ENCODE measurements at places on chromosomes 5 and 9.

- DNase-seq, result no peak
These were observed 415.8 kb downstream of the ACTL7B start for GRCh38 chr9:108439947-108440346.

- DNase-seq, result no peak
These were observed 270.7 kb upstream of the TLE4 start for GRCh38 chr9:79301085-79301484.

DNA sequence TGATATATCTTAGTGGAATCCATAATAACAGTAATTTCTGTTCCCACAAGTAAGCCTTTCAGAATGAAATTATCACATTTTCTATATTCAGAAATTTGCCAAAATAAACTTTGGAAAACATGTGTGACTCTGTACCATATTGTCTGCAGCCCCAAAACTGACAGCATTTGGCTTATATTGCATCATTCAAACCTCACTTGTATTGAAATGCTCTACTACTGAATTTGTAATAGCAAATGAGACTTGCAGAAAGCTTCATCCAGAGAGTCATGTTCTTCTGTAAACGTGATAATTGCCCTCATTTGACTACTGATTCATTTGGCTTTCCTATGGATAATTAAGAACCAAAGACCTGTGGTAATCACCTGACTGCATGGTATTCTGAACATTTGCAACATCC is 1249.5 kb upstream of the CDH18 start:
- no peak for DNase-seq

- DNase-seq, result no peak
These were observed 340.9 kb upstream of the KIF2A start for GRCh38 chr5:61965069-61965468.

DNA sequence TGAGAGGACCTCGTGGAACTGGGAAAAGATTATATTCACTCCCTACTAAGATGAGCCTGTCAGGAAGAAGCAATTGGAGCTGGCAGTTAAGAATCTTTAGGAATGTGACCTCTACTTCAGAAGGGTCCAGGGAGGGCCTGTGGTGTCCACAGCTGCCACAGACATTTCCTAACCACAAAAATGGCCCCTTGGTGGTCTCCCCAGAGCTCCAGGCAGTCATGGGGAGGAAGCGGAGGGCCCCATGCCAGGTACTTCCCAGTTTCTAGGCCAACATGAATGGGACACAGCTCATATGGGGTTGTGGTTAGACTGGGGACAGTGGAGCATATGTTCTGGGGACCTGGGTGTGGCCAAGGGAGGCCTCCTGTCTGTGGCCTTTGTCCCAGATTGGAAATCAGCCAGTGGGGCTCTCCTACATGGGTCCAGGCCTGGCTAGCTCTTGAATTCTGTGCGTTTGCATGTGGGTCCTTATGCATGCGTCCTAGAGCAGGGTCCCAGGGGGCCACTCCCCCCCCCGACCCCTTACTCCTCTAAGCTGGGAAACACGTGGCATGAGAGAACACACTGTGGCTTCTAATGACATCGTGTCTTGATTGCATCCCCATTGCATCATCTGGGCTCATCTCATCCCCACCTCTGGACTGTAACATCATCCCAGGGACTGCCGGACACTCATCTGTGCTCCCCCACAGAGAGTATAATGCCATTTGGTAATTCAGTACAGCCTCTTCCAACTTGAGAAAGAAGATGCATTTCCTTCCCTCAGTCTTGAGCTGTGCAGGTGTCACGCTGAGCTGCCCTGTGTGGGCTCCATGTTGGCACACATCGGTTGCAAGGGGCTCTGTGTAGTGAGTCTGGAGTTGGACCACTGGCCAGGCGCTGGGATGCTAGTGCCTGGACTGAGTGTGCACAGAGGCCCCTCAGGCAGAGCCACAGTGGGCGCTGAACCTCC is 31.3 kb downstream of the IRF1 start:
- no peak for DNase-seq

DNA sequence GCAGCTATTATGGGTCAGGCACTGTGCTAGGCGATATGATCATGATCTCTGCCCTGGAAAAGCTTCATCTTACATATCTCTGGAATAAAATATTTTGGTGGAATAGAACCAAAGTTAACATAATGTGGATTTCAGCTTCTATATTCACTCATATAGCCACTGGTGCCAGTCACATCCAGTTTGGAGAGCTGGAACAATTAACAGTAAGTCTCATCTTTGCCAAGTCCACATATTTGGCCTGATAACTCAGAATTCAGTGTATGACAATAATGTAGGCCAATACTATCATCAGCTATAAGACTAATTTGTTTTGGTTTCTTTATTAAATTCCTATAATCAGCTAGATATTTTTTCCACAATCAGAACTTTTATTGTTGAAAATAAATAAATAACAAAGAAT is 5.9 kb upstream of the FAM13B start:
- no peak for DNase-seq

DNA sequence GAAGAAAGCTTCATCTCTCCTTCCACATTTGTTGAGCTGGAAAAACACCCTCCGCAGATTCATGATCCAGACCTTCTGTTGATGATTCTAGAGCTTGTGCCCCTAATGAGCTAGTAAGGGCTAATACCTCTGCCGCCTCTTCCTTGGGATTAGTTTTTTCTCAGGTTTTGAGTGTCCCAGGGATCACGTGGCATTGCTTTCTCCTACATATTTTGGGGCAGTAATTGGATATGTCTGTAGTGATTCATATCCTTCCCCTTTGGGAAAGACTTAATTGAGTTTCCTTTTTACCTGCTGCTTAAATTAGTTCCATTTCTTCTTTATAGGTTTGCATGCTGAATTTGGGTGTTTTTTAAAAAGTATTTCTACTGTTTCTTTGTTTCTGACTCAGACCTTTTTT is 143.9 kb downstream of the GOLPH3 start:
- DNase-seq, result no peak

DNA sequence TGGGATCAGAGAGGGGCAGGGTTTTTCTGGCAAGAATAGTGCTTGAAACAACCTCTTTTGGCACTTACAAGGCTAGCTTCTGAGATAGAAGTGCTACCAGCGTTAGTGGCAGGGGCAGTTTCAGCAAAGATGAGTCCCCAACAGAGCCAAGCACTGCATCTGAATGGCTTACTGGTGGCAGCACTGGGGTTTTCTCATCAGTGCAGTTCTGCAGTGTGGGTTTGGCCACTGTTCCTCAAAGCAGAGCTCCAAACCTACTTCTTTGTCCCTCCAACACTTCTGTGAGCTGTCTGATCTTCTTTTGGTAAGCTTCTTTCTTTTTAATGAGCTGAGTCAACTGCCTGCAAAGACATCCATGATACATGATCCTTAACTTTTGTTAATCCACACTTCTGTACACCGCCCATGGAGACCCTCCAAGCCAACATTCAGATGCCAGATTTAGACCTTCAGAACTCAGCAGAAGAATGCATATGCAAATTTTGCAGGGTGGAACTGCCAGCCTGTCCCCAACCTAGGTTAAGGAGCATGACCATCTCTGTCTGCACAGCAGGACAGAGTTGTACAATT is 29.9 kb upstream of the FSTL4 start:
- no peak for DNase-seq

GRCh38 chr5:126695091-126695490 is 81.8 kb upstream of the LMNB1 start:
- no peak for DNase-seq

GRCh38 chr5:29262339-29263123 is 1931.0 kb upstream of the CDH6 start:
- DNase-seq, result no peak

DNA sequence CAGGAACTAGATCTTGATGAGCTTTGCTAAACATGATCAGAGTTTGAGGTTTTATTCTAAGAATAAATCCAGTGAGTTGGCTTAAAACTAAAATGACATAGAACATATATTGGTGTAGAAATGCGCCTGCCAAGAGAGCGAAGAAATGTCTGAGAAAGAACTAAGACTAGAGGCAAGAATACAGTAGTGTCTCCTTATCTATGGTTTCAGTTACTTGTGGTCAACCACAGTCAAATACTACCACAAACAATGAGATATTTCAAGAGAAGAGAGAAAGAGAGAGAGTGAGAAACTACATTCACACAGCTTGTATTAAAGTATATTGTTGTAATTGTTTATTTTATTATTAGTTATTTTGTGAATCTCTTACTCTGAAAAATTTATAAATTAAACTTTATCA is 254.4 kb upstream of the CDH10 start:
- DNase-seq, result no peak

DNA sequence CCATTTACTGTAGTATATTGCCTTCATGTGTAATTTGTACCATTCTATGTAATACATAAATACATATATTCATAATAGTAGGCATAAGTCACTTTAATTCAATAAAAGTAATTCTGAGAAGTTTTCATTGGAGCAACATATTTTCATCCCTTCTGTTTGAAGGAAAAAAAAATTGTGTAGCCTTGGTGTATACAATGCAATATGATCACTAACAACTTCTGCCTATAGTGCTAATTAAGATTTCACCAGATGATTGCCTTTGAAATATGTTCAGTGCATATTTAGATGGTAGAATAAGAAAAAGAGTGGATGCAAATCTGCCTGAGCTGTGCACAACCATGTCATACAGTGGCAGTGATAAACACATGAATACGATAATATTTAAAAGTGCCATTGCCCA is 996.8 kb downstream of the EFNA5 start:
- DNase-seq, result no peak

DNA sequence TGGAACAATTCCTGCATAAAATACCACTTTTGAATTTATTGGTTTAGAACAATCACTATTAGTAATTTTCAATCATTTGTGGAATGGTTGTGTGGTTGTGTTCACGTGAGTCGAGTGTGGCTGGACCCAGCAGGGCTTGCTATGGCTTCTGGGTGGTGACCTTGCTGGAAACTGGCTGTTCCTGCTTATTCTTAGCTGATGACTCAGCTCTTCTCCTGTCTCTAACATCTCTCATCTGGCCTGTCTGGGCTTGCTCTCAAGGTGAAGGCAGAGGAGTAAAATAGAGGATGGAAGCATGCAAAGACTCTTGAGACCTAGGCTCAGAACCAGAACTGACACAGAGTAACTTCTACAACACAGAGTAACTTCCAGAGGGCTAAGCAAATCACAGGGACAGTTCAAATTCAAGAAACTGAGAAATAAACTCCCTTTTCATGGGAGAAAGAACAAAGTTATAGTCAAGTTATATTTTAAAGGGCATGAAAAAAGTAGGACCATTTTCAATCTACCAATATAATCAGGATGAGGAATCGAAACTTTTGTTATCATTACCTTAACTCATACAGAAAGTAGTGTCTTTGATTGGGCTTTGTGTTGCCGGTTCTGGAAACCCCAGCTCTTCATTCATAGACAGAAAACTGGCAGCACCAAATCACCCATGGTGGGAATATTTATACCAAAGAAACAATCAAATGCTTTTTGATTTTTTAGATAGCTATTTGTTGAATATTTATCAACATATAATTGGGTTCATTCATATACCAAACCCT is 665.1 kb downstream of the CDH18 start:
- DNase-seq, result no peak

DNA sequence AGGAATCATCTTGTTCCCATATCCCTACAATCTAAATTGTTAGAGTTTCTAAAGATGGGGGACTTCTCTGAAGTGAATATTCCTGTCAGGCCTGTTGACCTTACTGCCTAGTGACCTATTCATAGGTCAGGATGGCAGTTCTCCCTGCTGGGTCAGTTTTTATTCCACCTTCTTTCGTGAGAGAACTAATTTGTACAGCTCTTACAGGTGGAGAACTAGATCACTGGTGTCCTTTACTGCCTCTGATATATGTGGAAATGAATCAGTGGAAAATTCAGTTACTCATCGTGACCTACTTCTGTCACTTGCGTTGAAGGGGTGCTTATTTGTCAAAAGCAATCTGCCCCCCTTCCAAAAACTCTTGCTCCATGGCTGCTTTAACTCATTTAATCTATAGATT is 164.9 kb downstream of the CD180 start:
- no peak for DNase-seq

DNA sequence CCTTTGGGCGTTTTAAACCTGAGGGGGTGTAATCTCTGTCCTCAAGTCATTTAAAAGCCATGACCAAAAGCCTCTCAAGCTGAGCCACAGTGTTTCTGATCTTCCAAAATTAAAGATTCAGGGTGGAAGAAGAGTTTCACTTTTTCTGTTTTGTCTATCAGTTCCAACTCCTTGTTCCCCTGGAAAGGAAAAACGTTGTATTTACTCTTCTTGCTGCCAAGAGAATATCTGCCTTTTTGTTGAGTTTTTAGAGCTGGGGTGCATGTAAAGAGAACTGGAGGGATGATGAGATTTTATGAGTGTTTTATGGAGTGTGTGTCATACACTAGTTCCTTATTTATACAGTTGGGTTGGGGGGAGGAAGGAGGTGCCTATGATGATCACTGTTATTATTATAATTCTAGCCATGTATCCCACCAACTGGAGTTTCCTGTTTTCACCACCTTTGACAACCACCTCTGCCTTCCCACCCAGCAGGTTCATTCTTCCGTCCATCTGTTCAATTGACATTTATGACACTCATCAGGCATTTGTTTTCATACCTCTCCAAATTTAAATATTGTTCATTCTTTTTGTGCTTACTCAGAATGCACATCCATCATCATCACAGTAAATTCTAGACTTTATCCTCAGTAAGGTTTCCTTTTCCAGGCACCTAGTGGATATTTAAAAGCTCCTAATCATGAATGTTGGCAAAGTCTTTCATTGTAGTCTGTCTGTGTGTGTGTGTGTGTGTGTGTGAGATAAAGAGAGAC is 97.9 kb upstream of the MPDZ start:
- DNase-seq, result no peak

DNA sequence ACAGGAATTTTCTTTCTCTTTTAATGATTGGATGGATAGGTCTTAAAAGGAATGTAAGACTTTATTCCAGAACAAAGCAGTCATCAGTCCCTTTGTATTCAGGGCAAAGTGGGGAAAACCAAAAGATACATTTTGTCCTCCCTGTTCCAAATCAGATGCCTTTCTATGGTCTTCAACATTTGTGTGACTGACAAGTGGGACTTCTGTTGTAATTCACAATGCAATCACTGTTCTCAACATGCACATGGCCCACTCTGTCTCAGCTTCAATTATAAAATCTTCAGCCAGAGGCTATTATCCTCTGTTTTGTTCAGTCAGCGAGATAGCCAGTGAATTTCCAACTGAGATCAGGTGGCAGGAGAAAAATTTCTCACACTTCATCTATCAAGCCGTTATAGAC is 95.5 kb upstream of the ERBIN start:
- no peak for DNase-seq

DNA sequence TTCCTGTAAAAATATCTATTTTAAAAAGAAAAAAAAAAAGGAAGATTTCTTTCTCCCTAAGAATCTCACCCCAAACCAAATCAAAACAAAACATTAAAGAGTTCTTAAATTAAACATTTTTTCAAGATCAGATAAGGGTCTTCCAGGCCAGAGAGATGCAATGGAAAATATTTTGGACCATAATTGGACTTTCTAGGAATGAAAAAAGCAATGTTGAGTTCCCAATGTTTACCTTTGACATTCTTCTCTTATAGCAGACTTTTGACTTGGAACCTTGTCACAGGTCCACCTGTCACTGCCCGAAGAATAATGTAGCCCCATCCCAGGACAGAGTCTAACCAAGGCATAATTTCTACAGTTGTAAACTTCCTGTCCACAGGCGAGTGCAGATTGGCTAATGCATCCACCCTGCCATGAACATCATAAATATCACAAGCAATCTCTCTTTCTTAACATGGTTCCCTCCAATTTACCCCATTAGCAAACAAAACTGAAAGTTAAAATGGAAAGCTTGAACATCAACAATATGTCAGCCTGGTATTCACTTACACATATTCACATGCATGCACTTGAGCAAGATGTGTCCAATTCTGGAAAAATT is 121.7 kb upstream of the ZNF366 start:
- no peak for DNase-seq

All from stimulated activated CD4-positive, alpha-beta T cell treated with anti-CD3 and anti-CD28 coated beads, Interleukin-1b, Interleukin-23, amount 100 ng/mL, for 1 hour (primary cell).